ENCODE measurements at places on chromosomes 1 and 21.
A peak's percentile ranks its signal among the peaks of the same experiment; 100 is the strongest.

- no peak for DNase-seq
Observed at GRCh38 chr1:15702722-15703550, 18.8 kb downstream of the PLEKHM2 start.

- DNase-seq, result peak; percentile 20
Observed at GRCh38 chr1:11354893-11355553, 82.0 kb downstream of the UBIAD1 start.

- DNase-seq, result no peak
Observed at GRCh38 chr1:229860926-229861325, 206.1 kb upstream of the GALNT2 start.

DNA sequence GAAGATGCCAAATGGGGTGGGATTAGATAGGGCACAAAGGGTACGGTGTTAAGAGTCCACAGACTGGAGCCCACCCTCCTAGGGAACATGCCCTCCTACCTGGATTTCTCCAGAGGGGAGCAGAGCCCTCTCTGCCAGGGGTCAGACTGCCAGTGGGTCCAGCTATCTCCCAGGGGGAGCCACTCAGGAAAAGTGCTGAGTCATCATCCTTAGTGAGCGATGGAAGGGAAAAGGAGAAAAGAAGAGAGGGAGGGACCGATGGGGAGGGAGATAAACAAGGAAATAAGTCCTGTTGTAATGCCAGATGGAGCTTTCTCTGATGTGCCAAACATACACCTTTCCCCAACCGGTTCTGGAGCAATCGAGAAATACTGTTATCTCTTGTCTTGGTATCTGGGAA, 30.4 kb upstream of the CYP4B1 start:
- no peak for DNase-seq

DNA sequence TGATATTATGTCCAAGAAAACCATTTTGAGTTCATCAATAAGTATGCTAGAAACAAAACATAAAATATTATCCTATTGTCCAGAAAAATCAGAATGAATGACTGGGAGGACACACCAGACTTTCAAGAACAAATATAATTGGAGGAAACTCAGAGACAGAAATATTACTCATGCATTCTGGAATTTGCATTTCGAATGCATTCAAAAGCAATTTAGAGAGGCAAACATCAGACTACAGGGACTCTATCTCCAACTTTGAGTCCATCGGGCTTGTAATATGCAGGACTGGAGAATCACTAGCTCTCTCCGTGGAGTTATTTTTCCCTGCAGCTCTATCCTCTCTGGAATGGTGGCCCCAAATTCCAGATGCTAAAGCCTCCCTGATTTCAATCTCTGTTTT, 161.8 kb downstream of the CDC42BPA start:
- no peak for DNase-seq

DNA sequence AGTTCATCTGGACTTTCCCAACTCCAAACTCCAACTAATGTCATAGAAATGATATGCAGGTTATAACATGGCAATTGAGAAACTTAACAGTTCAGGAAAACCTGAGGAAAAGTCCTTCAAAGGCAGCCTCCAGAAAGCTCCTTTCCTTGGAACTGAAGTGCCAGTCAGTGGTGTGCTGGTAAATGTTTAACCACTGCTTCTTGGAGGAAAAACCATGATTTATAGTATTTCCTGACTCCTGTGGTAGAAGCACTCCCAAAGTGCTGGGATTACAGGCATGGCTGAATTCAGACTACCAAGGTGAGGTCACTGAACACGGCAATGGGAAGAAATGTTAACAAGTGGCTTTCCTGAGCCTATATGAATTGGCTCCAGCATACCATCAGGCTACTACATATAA, 26.7 kb upstream of the ZNHIT6 start:
- DNase-seq, result no peak
